ENCODE measurements at places on chromosomes 6 and 20.

- DNase-seq = no peak
These were observed 319.0 kb downstream of the HACE1 start for GRCh38 chr6:104540743-104541142.

DNA sequence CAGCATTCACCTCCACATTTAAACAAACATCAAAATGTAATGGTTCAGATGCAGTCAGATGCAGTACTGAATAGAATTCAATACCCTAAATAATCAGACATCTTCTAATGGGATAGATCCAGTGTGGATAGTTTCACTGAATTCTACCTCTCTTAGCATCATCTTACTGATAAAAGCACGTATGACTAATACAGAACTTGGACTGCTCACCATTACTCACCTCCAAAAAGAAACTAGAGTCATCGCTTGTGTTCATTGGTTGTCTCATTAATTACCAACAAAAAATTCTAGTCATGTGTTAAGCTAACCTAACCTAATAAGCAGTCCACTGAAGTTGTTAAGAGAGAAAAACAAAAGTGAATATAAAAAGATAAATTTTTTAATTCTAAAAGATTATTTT, 165.9 kb upstream of the IRAK1BP1 start:
- no peak for DNase-seq

- no peak for DNase-seq
These were observed 1.3 kb downstream of the ZGPAT start for GRCh38 chr20:63709149-63709527.

DNA sequence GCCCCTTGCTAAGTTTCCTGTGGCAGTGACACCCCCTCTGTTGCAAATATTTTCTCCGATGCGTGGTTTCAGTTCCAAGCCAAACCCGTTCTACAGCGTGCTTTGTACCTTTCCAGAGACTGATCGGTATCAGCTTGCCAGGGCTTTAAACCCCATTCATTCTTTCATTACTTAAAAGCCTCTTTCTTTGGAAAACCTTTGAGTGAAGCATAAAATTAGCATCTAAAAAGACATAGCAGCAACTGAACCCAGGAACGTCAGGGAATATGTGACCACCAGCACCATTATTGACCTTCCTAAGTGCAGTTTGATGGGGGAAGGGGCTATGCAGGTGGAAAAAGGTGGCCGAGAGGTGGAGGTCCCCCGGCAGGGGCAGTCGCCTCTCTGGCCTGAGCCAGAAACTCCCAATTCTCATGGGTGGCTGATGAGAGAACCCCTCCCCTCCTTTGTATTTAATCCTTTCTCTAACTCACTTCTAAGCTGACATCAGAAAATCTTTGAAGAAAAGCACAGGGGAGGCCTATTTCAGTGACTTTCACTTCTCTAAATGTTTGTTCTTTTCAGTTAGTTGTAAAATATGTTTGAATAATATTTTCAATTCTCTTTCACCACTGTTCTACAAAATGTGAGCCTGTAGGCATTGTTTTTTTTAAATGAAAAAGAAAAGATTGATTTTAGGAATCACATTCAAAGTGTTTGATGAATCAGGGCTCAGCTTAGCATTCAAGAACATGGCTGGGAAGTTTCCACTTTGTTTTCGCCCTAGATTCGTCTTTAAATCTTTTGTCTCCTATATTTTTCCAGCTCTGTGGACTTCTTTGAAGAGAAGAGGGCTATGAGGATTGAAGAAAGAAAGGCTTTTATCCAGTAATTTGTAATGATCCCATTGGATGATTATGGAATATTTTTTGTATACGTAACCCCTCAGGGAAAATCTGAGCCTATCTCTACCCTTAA, 89.2 kb downstream of the RSPH3 start:
- DNase-seq = no peak

DNA sequence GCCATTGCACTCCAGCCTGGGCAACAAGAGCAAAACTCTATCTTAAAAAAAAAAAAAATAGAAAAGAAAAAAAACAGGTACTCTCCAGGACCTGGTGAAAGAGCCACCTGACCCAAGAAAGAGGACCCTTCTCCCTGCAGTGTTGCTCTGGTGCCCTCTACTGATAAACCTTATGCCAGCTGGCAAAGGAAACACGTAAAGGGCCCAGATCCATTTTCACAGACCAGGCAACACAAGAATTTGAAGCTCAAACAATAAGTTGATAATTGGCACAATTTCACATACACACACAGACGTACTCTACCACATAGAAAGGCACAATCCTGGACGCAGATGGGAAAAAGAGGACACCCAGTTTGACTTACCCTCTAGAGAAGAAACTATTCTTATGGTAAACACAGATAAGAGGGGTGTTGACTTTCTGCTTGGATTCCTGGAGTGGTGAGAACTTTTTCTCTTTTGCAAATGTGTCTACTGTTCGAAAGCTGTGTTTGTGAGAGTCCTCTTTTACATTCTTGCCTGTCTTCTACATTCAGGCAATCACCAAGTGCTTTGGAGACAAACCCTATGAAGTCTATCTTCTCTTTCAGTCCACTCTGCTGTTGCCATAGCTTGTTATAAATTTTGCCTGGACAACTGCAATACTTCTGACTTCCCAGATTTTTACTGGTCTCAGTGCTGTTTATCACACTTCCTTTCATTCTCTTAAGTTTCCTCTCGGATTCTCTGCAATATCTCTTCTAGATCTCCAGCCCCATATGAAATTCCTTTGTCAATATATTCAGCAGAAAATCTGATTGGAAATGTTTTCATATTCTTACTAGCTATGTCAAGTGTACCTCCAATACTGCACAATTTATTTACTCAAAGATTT, 6.4 kb upstream of the SNRPB start:
- no peak for DNase-seq

GRCh38 chr20:8624616-8625015, 444.3 kb upstream of the PLCB4 start:
- no peak for DNase-seq

- no peak for DNase-seq
These were observed 732 bp downstream of the HRH3 start for GRCh38 chr20:62219101-62219991.

- DNase-seq = no peak
These were observed 108.0 kb upstream of the C6orf118 start for GRCh38 chr6:165417278-165417865.

DNA sequence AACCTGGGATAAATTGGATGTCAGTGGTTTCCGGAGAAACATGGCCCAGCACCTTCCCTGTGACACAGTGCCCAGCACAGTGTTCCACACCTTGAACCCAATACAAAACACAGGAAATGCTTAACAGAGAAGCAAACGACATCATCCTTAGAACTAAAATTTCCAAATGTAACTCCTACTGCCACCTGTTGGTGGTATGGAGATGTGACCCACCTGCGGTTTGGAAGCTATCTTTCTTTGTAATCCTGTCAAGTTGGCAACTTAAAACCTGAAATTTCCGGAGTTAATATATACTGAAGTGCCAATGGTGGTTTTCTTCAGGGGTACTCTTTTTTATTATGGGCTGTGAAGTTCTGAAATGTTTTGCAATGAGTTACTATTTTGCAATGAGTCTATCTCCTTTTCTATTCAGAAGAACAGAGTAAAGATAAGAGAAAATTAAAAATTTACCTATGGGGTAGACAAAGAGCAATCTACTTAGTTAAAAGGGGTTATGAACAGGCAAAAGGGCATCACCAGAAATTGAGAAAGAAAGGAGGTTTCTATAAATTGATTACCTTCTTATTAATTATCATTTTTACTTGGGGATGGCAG, 658.8 kb downstream of the PTPRT start:
- DNase-seq = no peak

GRCh38 chr6:131900231-131900630, 50.9 kb downstream of the CCN2 start:
- no peak for DNase-seq

GRCh38 chr6:79649016-79649415, 17.9 kb downstream of the SH3BGRL2 start:
- DNase-seq = no peak

GRCh38 chr6:9463311-9463710, 951.6 kb downstream of the TFAP2A start:
- no peak for DNase-seq

GRCh38 chr6:145147981-145148749, 587.2 kb downstream of the EPM2A start:
- DNase-seq = no peak

DNA sequence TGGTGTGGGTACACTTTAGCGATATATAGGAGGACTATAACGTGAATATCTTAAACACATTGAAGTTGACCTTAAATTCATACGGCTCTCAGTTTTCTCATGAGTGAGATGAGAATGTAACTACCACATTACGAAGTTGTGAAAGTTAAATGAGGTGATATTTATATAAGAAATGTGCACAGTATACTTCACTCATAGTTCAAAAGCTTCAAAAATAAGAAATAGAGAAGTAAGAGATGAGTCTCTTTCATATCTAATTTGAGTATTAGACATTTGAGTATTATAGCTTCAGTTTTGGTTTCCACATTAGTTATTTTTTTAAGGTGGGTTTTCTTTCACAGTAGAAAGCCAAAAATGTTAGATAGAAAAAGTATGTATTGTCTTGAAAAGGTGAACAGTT, 183.3 kb downstream of the NKAIN2 start:
- no peak for DNase-seq

DNA sequence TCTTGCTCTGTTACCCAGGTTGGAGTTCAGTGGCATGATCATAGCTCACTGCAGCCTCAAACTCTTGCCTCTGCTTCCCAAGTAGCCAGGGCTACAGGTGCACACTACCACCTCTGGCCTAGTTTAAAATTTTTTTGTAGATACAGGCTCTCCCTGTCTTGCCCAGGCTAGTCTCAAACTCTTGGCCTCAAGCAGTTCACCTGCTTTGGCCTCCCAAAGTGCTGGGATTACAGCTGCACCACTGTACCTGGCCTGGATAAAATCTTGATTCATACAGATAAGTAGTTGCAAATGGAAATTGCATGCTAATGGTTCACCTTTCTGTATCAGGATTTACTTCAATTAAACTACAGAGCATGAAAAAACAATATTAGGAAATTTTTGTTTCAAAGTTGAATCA, 4.2 kb downstream of the CD2AP start:
- DNase-seq = no peak

GRCh38 chr6:149614337-149614736, 34.2 kb downstream of the KATNA1 start:
- DNase-seq = no peak

GRCh38 chr6:135159531-135159930, 21.6 kb upstream of the MYB start:
- DNase-seq = no peak

DNA sequence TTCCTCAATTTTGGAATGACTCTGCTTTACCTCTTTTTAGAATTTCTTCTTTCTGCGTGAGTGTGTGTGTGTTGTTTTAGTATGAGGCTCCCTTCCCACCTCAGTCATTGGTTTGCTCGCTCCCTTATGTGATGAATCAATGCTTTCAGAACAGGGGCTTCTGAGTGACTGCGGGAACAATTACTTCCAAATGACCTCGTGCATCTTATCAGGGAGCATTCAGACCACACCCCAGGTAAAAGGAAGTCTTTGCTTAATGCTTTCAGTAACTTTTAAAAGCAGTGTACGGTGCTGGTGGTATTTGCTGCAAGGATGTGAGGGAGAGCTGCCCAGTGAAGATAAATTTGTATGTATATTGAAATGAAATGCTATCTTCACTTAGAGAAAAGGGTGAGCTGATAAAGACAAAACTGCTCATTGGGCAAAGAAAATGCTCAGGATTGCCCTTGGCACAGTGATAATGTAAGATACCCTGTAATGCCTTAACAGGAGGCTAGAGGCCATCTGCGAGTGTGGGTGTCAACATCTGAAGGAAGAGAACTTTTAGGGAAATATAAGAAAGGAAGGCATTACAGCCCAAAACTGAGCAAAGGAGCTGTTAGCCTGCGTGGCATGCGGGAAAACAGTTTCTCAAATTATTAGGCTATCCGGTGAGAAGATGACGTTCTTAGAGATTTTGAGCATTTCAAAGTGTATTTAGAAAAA, at the start of gene MLIP:
Gene MLIP (plus strand): TSS at position 103 of the 705 bp plus-strand sequence. CDS start 37 bp downstream, at position 140.
- DNase-seq = no peak

GRCh38 chr6:34149452-34149810, 3.5 kb upstream of the GRM4 start:
- DNase-seq = no peak

DNA sequence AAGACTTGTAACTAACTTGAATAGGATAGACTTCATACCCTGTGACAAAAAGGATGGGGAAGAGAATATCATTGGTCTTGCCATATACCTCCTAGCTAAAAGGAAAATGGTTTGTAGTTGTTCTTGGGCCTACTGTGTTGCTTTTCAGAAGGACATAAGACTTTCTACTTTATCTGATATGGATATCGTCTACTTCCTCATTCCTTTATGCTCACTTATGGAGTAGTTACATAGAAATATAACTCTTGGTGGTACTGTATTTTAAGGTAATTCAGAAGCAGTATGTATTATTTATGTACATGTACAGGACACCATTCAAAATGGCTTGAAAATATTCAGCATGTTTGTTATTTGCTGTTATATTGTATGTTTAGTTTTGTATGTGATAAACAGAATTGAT, 8.0 kb downstream of the FAM217B start:
- no peak for DNase-seq

DNA sequence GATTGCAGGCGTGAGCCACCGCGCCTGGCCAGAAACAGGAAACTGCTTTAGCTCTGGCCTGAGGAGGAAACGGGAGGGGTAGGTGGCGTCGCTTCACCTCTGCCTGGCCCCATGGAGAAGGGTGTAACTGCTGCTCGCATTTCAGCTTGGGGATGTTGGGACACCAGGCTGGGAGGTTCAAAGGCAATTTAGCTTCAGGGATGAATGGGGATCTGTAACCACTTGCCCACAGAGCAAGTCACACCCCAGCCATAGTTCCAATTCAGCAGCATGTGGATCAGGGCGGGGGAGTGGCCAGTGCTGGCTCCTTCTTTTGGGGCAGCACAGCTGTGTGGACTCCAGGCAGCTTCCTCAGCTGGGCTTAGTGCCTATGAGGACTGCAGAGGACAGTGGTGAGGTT, 34.8 kb upstream of the NUP153 start:
- DNase-seq = no peak

- DNase-seq = no peak
These were observed 5.5 kb downstream of the KATNA1 start for GRCh38 chr6:149642829-149643580.

DNA sequence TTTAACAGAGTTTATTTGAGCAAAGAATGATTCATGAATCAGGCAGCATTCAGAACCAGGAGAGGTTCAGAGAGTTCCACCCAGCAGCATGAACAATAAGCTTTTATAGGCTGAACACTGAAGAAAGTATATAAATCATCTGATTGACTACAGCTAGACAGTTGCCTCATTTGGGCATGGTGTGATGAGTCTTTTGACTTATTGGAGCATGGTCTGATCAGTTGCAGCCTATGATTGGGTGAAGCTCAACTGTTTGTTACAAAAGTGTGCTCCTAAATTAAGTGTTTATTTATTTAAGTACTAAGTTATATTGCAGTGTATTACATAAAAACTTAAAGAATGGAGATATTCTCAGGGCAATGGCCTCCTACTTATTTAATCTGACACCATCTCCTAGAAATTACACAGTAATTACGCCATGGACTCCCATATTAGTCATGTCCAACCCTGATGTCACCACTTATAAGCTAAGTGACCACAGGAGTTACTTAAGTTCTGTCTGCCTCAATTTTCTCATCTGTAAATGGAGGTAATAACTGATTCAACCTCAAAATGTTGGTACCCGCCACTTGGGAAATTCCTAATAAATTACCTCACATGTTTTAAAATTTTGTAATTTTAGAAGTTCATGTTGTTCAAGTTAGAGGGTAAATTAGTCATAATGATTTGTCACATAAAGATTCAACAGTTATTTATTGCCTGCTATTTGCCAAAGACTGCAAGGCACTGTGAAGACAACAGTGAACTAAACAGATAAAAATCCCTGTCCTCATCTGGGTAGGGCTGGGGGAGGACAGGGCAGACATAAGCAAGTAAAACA, 15.2 kb upstream of the ROS1 start:
- DNase-seq = no peak
